Activated CD8-positive, alpha-beta T cell treated with anti-CD3 and anti-CD28 coated beads, Interleukin-2, amount 10 ng/mL, durations not matched to agents 7 days and 5 days (primary cell): ENCODE measurements at places on chromosomes 12 and 14. TPM values are rescaled to one million over a fixed set of nuclear protein-coding genes. Genes with fewer than 3 reads are reported as not detected.
A peak's percentile ranks its signal among the peaks of the same experiment; 100 is the strongest.

DNA sequence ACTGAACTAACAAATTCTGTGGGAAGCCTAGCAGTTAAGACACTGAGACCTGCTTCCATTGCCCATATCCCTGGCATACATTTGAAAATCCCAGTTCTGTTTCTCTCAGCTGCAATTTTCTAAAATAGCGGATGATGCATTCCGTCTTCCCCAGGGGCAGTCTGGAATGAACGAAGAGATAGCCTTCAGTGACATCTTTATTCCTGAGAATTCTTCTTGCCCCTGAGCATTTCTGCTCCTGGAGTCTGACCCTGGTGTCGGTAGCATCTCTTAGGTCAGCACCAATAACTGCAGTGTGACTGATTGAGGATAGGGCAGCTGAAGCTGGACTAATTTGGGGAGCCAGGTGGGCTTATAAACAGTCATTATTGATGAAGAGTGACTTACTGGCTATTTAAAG, 552.5 kb downstream of the DIO2 start:
- no peaks in the 10 kb centered on the region for H3K4me1 ChIP-seq
- no peak overlapping the region for H3K27ac ChIP-seq
- no peak overlapping the region for H3K4me3 ChIP-seq
- no peak for DNase-seq
- no peaks in the 10 kb centered on the region for H3K27me3 ChIP-seq

DNA sequence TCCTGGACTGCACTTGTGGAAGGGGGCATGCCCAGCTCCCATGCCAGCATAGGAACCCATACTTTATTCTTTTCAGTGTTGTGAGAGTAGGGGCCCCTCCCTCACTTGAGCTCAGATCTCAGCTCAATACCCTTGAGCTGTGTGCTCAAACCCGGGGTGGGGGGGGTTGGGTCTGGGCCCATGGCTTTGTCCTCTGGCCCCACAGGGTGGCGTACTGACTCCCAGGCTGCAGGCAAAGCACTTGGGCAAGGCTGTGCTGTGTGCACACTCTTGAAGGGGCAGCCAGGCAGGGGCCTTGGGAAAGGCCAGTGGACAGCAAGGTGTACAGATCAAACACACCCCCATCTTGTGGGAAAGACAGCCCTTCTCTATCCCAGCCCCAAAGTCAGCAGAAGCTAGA, 81.8 kb downstream of the WIF1 start:
- DNase-seq = no peak
- no peak overlapping the region for H3K4me3 ChIP-seq
- H3K27me3 ChIP-seq = peaks cover 5% of the 10 kb centered on the region
- no peaks in the 10 kb centered on the region for H3K36me3 ChIP-seq
- no peaks in the 10 kb centered on the region for H3K4me1 ChIP-seq
- no peak overlapping the region for H3K27ac ChIP-seq

- DNase-seq = no peak
- H3K36me3 ChIP-seq = peaks cover 12% of the 10 kb centered on the region
- H3K27me3 ChIP-seq = no peaks in the 10 kb centered on the region
- H3K4me3 ChIP-seq = no peak overlapping the region
Measured at GRCh38 chr12:57779736-57780135, 2.9 kb upstream of the TSFM start.

Gene TRIM9
- total RNA-seq = 0.73 TPM

DNA sequence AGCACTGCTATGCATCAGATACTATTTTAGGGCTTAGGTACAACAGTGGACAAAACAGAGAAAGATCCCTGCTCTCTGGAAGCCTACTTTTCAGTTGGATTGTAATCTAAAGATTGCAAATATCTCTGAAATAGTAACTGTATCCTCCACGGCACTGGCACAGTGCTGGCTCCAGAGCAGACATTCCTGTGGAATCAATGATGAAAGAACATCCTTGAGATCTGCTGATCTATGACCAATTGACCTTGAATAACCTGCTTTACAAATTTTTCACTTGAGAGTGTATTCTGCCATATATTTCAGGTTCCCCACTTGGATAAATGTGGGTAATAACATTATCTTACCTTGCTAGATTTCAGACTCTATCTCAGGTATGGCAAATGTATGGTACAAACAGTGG, 3.2 kb downstream of the STAB2 start:
- no peak overlapping the region for H3K4me3 ChIP-seq
- H3K4me1 ChIP-seq = no peaks in the 10 kb centered on the region
- no peak overlapping the region for H3K27ac ChIP-seq

DNA sequence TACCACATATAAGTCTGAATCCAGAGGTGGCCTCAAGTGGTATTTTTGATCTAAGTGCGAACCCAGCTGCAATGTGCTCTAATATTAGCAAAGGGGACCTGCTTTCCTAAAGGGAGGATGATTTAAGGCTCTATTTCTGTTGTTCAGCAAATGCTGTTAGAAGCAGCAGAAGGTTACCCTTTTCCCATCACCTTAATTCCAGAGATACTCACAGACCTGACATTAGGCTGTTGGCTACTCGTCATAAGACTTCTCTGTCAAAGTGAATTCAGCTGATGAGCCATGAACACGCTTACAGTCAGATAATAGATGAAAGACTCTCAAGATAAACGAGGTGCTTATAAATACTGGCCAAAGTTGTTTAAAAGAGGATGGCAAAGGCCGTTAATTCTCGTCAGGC, 308.7 kb upstream of the DDHD1 start:
- no peaks in the 10 kb centered on the region for H3K4me1 ChIP-seq
- no peak overlapping the region for H3K27ac ChIP-seq
- DNase-seq = no peak
- H3K27me3 ChIP-seq = peaks cover 6% of the 10 kb centered on the region

DNA sequence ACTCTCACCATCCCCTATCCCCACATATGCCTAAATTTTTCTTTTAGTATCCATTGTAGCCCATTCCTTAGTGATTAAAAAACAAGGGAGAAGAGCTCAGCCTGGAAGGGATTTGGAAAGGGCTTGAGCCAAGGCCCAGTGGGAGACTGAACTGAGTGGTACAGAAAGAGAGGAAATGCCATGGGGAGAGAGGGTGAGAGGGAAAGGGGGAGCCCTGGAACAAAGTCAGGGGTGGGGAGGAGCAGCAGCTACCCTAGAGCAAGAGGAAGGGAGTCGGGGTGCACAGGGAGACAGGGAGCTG, 2.6 kb upstream of the ATN1 start:
- DNase-seq = no peak
- no peak overlapping the region for H3K4me3 ChIP-seq
- peaks cover 63% of the 10 kb centered on the region for H3K4me1 ChIP-seq
- no peaks in the 10 kb centered on the region for H3K27me3 ChIP-seq
- peak overlapping the region; percentile 2 for H3K27ac ChIP-seq

GRCh38 chr12:12511021-12511783, 51.5 kb downstream of the DUSP16 start:
- no peaks in the 10 kb centered on the region for H3K27me3 ChIP-seq
- H3K27ac ChIP-seq = no peak overlapping the region
- H3K36me3 ChIP-seq = peaks cover 20% of the 10 kb centered on the region
- H3K4me1 ChIP-seq = peaks cover 7% of the 10 kb centered on the region
- no peak for DNase-seq

DNA sequence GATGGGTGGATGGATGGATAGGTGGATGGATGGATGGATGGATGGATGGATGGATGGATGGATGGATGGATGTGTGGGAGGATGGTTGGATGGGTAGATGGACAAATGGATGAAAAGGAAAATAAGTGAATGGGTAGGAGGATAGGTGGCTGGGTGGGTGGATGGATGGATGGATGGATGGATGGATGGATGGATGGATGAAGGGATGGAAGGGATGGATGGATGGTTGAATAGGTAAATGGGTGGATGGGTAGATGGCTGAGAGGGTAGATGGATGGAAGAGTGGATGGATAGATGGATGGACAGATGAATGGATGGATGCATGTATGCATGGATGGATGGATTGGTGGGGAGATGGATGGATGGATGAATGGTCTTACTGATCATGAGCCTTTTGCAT, 36.5 kb downstream of the MAP1LC3B2 start:
- H3K36me3 ChIP-seq = no peaks in the 10 kb centered on the region
- peaks cover 57% of the 10 kb centered on the region for H3K4me1 ChIP-seq

GRCh38 chr14:36383767-36384431, 63.5 kb upstream of the MBIP start:
- DNase-seq = no peak
- no peak overlapping the region for H3K4me3 ChIP-seq
- no peaks in the 10 kb centered on the region for H3K36me3 ChIP-seq

Gene NDUFB1
- 130 TPM for total RNA-seq

Gene CCDC175
- total RNA-seq = not detected

- peaks cover 2% of the 10 kb centered on the region for H3K27me3 ChIP-seq
- H3K4me1 ChIP-seq = peaks cover 15% of the 10 kb centered on the region
- DNase-seq = no peak
- H3K4me3 ChIP-seq = no peak overlapping the region
- H3K36me3 ChIP-seq = peaks cover 2% of the 10 kb centered on the region
- no peak overlapping the region for H3K27ac ChIP-seq
Measured at GRCh38 chr14:81550001-81550637, 16.5 kb upstream of the SEL1L start.

DNA sequence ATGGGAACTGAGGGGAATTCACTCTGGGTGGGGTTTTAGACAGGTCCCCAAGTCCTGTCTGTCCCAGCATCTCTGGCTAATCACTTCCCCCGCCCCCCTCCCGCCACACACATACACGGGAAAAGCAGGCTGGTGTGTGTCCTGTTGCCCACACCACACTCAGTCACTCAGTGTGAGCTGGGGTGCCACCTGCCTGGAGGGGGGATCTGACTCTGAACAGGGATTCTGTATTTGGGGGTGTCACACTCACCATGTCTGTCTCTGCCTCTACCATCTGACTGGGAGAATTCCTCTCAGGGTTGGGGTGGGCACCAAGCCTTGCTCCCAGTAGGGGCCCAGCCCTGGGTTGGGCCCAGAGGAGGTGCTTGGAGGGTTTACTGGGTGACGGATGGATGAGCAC, 31.1 kb downstream of the SH2B3 start:
- H3K4me3 ChIP-seq = peak overlapping the region; percentile 26
- no peaks in the 10 kb centered on the region for H3K27me3 ChIP-seq

DNA sequence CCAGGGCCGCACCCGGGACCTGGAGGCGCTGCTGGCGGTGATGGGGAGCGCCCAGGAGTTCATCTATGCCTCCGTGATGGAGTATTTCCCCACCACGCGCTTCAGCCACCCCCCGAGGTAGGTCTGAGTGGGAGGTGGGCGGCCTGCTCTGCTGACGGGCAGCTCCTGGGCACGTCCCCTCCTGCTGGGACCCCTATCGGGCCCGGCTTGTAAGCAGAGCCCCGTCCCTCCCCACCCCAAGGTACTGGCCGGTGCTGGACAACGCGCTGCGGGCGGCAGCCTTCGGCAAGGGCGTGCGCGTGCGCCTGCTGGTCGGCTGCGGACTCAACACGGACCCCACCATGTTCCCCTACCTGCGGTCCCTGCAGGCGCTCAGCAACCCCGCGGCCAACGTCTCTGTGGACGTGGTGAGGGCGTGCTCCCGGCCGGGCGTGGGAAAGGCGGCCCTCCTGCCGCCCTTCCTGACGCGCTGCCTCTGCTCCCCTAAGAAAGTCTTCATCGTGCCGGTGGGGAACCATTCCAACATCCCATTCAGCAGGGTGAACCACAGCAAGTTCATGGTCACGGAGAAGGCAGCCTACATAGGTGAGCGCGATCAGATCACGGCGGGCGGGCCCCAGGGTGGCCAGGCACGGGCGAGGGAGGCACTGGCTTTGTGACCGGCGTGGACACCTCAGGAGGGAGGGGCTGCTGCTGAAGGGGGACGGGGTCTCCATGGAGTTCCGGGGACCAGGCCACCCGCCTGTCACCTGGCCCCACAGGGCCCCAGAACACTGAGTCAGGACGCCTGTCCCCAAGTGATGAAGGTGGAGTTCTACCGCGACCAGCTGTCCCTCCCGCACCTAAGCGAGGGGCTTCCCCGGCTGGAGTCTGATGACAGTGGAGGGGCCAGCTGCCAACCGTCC, 7.3 kb downstream of the PLD4 start:
- peaks cover 18% of the 10 kb centered on the region for H3K27me3 ChIP-seq
- no peak for DNase-seq
- H3K27ac ChIP-seq = no peak overlapping the region
- H3K4me3 ChIP-seq = no peak overlapping the region
- no peaks in the 10 kb centered on the region for H3K36me3 ChIP-seq
- H3K4me1 ChIP-seq = no peaks in the 10 kb centered on the region

DNA sequence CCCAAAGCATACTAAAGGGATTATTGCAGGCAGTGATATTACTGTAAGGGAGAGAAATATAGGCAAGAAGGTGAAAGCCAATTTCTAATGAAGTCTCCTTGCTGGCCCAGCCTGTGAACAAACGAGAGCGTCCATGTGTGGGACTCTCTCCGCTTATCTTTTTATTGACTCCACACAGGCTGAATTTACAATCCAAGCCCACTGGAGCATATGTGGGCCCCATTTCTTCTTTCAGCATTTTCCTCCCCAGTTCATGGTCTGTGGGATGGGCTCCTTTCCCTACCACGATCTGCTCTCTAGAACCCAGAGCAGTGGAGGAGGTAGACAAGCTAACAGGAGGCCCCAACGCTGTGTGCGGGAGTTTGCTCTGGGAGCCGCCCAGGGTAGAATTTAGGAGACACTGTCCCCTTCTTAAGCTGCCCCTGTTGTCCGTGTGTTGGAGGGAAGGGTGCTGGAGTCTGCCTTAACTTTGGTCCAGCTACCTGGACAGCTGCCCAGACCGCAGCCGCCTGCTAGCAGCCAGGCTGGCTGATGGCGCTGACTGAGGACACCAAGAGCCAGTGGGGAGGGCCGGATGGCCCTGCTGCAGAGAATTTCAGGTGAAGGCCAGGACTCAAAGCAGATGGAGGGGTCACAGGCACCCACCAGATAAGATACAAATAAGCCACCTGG, 3.2 kb upstream of the HOXC11 start:
- DNase-seq = no peak
- H3K27ac ChIP-seq = no peak overlapping the region
- H3K27me3 ChIP-seq = peaks cover 94% of the 10 kb centered on the region
- H3K36me3 ChIP-seq = peaks cover 7% of the 10 kb centered on the region

Gene RDH16
- total RNA-seq = 0.37 TPM

Gene PTGER2
- 119 TPM for total RNA-seq

- H3K27me3 ChIP-seq = peaks cover 2% of the 10 kb centered on the region
- peaks cover 43% of the 10 kb centered on the region for H3K4me1 ChIP-seq
Measured at GRCh38 chr12:4026020-4026358, 152.8 kb upstream of the PARP11 start.

GRCh38 chr14:77838831-77839511, 39.1 kb downstream of the ADCK1 start:
- no peak for DNase-seq
- peaks cover 5% of the 10 kb centered on the region for H3K4me1 ChIP-seq
- no peaks in the 10 kb centered on the region for H3K36me3 ChIP-seq
- peak overlapping the region; percentile 31 for H3K27ac ChIP-seq
- no peak overlapping the region for H3K4me3 ChIP-seq

- H3K27ac ChIP-seq = no peak overlapping the region
- H3K4me3 ChIP-seq = no peak overlapping the region
- H3K4me1 ChIP-seq = peaks cover 18% of the 10 kb centered on the region
Measured at GRCh38 chr14:97080991-97081390, 283.8 kb downstream of the VRK1 start.

GRCh38 chr12:71315328-71315985, 124.1 kb upstream of the LGR5 start:
- no peaks in the 10 kb centered on the region for H3K4me1 ChIP-seq
- no peak overlapping the region for H3K4me3 ChIP-seq
- H3K27ac ChIP-seq = no peak overlapping the region
- DNase-seq = no peak
- no peaks in the 10 kb centered on the region for H3K36me3 ChIP-seq
- no peaks in the 10 kb centered on the region for H3K27me3 ChIP-seq

GRCh38 chr12:48000878-48001504, 3.3 kb downstream of the COL2A1 start:
- peaks cover 93% of the 10 kb centered on the region for H3K27me3 ChIP-seq
- no peaks in the 10 kb centered on the region for H3K36me3 ChIP-seq
- no peak for DNase-seq
- H3K4me1 ChIP-seq = peaks cover 38% of the 10 kb centered on the region
- peak overlapping the region; percentile 56 for H3K4me3 ChIP-seq
- no peak overlapping the region for H3K27ac ChIP-seq

GRCh38 chr12:109735051-109735521, 21.5 kb downstream of the FAM222A start:
- no peak for DNase-seq
- H3K27me3 ChIP-seq = peaks cover 14% of the 10 kb centered on the region
- no peak overlapping the region for H3K27ac ChIP-seq
- no peaks in the 10 kb centered on the region for H3K36me3 ChIP-seq
